ENCODE measurements at places on chromosomes 7 and 10.

- no peak for DNase-seq
Observed at GRCh38 chr7:14905764-14906163, 3.2 kb upstream of the DGKB start.

DNA sequence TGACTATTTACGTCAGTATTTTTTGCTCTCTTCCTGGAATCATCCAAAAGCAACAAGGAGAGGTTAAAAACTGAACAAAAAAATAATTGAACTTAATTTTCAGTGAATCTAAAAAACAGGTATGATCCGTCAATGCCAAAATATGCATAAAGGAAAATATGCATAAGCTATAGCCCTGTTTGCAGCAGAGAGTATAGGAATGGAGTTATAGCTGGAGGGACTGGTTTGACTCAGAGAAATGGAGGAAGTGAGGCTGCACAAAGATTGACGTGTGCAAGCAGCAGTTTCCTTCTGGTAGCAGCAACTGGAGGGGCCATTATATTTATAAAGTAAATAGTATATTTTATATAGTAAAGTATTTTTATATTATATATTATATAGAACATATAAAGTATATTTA lies 37.1 kb downstream of the GNG11 start:
- DNase-seq, result no peak

DNA sequence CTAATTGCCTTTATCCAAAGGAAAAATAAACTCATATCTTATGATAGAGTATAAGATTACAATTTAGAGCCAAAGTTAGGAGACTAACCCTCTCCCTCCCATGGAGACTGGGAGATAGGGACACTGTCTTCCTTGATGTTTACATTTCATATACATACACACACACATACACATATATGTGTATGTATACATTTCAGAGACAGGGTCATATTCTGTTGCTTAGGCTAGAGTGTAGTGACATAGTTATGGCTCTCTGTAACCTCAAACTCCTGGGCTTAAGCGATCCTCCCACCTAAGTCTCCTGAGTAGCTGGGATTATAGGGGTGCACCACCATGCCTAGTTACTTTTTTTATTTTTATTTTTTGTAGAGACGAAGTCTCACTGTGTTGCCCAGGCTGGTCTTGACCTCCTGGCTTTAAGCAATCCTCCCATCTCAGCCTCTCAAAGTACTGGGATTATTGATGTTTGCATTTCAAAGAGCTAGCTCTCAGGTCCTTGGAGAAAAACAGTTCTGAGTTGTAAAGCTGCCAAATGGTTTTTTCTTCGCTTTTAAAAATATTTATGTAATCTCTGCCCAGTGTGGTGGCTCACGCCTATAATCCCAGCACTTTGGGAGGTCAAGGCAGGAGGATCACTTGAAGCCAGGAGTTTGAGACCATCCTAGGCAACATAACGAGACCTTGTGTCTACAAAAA lies 8.1 kb upstream of the REPIN1 start:
- DNase-seq, result no peak

DNA sequence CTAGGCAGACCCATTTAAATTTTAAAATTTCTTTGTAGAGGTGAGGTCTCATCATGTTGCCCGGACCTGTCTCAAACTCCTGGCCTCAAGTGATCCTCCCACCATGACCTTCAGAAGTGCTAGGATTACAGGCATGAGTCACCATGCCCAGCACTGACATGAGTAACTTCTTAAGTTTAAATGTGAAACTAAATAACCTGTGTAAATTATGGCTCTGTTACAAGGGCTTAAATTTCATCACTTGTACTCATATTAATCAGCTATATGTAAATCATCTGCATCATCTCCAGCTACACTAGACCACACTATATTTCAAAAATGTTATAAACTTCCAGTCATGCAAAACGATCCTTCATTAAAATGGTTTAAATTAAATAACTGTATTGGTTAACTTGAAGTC lies 56.1 kb downstream of the ATAD1 start:
- DNase-seq, result no peak

DNA sequence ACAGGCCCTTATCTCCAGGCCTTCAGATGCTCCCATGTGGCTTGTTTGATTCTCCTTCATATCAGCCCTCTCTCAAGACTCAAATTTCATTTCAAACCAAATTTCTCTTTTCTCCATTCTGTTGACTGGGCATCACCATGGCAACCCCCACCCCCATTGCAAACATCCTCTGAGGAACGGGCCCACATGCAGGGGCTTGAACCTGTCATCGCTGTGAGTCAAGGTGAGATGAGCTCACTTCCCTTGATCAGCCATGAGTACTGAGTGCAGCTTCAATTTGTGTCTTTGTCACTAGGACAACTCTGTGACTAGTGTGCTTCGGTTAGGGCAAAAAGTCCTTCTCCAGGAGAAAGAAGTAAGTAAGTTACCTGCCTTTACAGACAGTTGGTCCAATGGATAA lies 41.9 kb downstream of the CALML3 start:
- DNase-seq, result no peak
